OCI-M1 (cell line): ENCODE measurements at places on chromosomes 3 and 15.

- DNase-seq = no peak
Measured at GRCh38 chr15:68218847-68219798, 10.4 kb downstream of the CLN6 start.

GRCh38 chr3:61748288-61748687 is 186.9 kb downstream of the PTPRG start:
- no peak for DNase-seq

DNA sequence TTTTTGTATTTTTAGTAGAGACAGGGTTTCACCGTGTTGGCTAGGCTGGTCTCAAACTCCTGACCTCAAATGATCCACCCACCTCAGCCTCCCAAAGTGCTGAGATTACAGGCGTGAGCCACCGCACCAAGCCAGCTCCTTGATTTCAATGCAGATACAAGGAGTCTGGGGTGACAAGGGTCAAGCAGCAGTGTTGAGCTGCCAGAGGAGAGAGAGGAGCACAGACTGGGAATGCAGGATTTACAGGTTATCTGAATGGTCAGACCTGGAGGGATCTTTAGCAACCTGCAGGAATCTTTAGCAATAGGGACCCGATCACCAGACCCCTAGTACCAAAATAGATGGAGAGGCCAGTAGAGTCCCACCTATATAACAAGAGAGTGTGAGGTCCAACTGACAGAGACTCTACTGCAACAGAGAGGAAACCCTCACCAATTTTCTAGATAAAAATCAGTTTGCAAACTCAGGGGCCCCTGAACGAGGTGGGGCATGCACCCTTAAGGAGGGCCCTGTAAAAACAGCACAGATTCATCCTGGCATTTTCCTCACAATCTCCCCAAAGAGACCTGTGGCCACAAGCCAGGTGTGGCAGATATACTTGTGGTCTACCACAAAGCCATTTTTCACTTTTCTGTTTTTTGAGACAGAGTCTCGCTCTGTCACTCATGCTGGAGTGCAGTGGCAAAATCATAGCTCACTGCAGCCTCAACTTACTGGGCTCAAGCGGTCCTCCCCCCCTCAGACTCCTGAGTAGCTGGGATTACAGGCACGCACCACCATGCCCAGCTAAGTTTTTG is 10.7 kb upstream of the SHISA5 start:
- DNase-seq = no peak

- peak; percentile 70 for DNase-seq
Measured at GRCh38 chr15:38699633-38700230, 135.1 kb upstream of the RASGRP1 start.

GRCh38 chr3:4853749-4854140 is 125.5 kb upstream of the BHLHE40 start:
- no peak for DNase-seq

DNA sequence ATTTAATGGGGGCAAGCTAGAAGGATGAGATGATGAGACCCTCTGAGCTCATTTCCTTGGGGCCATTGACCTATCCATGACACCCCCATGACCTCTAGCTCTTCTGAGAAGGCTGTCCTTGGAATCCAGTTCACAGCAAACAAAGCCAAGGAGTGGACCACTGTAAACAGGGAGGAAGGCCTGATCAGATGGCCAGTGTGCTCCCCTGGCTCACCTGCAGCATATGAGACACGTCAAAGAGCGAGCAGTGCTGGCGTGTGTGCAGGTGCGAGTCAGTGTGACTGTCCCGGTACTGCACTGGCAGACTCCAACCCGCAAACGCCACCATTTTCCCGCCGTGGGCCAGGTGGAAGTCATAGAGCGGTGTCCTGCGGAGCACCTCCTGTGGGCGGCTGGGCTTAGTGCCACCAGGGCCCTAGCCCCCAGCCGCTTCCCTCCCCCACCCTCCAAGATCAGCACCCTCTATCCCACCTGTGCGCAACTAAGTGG is 339 bp downstream of the AMT start:
- DNase-seq = no peak

GRCh38 chr15:93900476-93901400 is 330.6 kb upstream of the MCTP2 start:
- no peak for DNase-seq

- peak; percentile 68 for DNase-seq
Measured at GRCh38 chr3:136818769-136819391, at the start of gene SLC35G2. Gene SLC35G2 (plus strand): TSS chr3:136819126. CDS start chr3:136854461, 35,335 bp downstream.

- DNase-seq = no peak
Measured at GRCh38 chr3:152818027-152818426, 16.9 kb upstream of the P2RY1 start.

- no peak for DNase-seq
Measured at GRCh38 chr3:146473726-146474125, 4.4 kb upstream of the PLSCR2 start.

GRCh38 chr15:92586966-92587365 is 68.6 kb downstream of the FAM174B start:
- DNase-seq = no peak

- DNase-seq = no peak
Measured at GRCh38 chr3:6281662-6282061, 579.3 kb upstream of the GRM7 start.

GRCh38 chr3:150248888-150249681 is 159.0 kb upstream of the TSC22D2 start:
- DNase-seq = no peak

DNA sequence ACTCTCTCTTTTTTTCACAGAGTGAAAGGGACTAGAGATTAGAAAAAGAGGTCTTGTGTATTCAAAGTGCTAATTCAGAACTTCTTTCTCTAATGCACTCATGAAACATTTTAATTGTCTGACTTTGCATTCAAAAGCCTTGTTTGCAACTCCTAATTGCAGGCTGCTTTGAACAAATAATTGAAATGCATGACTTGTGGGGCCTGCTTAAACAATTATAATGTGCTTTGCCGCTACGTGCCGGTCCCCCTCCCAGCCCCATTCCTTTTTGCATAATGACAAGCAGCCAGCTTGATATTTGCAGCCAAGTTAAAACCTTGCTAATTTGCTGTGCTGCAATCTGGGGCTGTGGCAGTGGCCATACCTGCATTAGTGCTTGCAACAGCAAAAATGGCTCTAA is 114.5 kb downstream of the FOXB1 start:
- no peak for DNase-seq

DNA sequence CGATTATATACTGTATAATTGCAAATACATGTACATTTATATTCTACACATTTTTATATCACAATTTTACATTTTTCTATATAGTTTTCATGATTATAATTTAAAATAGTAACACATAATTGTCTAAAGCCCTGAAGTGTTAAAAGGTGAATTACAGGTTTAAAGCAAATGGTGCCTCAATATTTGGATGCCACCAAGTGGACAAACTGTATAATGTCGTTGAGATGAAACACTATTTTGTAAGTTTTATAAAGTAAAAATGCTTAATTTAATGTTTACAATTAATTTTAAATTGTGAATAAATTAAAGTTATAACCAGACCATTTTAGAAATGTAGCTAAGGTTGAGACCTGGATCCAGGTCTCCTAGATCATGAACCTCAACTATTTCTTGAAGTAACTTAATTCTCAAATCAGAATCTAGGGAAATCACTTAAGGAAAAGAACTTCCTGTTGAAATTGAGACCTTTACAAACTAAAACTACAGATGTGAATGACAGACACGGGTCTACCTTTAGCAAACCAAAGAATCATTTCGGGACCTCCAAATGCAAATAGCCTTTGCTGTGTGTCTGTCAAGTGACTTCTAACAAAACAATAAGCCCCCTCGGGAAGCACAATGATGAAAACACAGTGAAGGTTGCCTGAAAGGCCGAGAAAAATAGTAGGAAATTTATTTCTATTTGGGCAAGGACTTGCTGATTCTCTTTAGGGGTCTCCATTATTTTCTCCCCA is 37.8 kb downstream of the EHHADH start:
- peak; percentile 22 for DNase-seq

DNA sequence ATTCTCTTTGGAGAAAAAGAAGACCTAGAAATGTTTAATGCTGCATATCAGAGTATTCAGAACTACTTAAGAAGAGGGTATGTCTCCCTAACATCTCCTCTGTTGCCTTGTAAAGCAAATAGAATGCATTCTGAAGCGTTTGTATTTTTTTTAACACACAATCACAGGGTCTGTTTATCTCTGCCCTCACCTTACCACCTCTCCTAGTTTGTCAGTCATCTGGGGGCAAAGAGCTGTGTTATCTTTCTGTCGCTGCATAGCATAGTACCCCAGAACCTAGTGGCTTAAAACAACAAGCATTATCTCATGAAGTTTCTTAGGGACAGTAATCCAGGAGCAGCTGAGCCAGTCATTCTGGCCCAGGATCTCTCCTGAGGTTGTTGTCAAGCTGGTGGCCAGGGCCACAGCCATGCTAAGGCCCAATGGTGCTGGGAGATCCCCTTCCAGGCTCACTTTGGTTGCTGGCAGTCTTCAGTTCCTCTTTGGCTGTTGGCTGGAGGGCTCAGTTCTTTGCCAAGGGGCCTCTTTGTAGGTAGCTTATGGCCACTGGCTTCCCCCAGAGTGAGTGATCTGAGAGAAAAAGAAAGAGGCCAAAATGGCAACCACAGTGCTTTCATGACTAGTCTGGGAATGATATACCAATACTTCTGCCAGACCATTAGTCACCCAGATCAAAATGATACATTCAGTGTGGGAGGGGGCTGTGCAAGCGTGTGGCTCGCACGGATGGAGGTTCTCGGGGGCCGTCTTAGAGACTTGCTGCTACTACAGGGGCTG is 17.8 kb downstream of the EDEM1 start:
- no peak for DNase-seq

GRCh38 chr15:64149424-64149823 is 2.1 kb upstream of the SNX22 start:
- peak; percentile 65 for DNase-seq

GRCh38 chr15:46997501-46997900 is 719.8 kb upstream of the SEMA6D start:
- no peak for DNase-seq

GRCh38 chr15:75639191-75639708 is 774 bp downstream of the IMP3 start:
- DNase-seq = peak; percentile 55

GRCh38 chr3:30632521-30632920 is 26.1 kb downstream of the TGFBR2 start:
- no peak for DNase-seq

DNA sequence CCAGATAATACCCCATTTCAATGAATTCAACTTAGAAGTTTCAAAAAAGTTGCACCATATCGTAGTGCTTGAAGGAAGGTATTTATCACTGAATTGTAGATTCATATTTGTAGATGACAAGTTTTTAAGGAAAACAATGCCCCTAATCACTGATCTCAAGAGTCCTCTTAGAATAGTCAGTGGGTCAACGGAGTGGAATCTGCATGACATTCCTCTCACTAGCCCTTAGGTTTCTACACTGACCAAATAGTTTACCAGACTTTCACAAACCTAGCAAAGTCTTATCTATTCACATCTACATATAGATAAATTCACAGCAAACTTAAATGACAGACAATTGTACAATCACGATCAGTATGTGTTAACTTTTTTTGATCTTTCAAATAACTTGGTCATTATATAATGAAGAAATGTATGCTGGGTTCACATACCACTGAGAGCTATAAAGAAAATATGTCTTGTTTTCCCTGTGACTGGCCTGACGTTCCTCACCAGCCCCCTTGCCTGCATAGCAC is 35.7 kb upstream of the PHLDB2 start:
- DNase-seq = no peak

DNA sequence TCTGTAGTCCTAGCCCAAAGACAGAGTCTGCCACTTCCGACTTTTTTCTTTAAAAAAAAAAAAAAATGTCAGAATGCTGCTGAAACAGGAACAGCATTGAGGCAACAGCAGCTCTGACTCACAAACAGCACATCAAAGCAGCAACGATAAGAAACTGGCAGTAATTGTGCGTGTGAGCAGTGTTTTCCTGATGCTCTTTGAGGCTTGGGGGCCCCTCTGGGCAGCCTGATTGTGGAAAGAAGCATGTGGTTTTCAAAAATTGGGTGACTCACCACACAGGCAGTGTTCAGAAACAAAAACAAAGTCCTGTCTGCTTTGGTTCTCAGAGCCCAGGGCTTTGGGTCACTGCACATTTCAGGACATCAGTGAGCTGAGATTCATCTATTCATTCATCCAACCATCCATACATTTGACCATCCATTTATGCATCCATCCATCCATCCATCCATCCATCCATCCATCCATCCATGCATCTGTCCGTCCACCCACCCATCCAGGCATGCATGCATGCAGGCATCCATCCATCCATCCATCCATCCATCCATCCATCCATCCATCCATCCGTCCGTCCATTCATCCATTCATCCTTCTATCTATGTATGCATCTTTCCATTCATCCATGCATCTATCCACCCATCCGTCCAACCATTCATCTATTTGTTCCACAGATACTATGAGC is 308.4 kb downstream of the RPLP1 start:
- DNase-seq = peak; percentile 94

GRCh38 chr3:49260806-49261324 is 16.2 kb downstream of the C3orf62 start:
- DNase-seq = no peak
